ENCODE measurements at places on chromosomes 4 and X. TPM values are rescaled to one million over a fixed set of nuclear protein-coding genes. Genes with fewer than 3 reads are reported as not detected.

The OPN1MW gene
- not detected for total RNA-seq

The HTN1 gene
- total RNA-seq, result not detected

The CT47B1 gene
- not detected for total RNA-seq

The CNGA2 gene
- not detected for total RNA-seq

The IL13RA2 gene
- total RNA-seq, result 27.8 TPM

The TAF7L gene
- 1.1 TPM for total RNA-seq

The FREM3 gene
- under 0.01 TPM for total RNA-seq

The ARX gene
- total RNA-seq, result not detected

The TLR6 gene
- 5.4 TPM for total RNA-seq

The SRPK3 gene
- 0.44 TPM for total RNA-seq

The HPRT1 gene
- total RNA-seq, result 10.3 TPM

The NXF2B gene
- not detected for total RNA-seq

The MGAT4D gene
- total RNA-seq, result not detected

The SYN1 gene
- total RNA-seq, result 1.1 TPM

The NAA11 gene
- total RNA-seq, result 3.9 TPM

The CT45A2 gene
- not detected for total RNA-seq

The OTOP1 gene
- not detected for total RNA-seq

The BMP3 gene
- total RNA-seq, result 0.14 TPM

The PDE6B gene
- total RNA-seq, result not detected

The KDR gene
- total RNA-seq, result 5.7 TPM

The CLGN gene
- 2.7 TPM for total RNA-seq

The INTS6L gene
- 3.3 TPM for total RNA-seq

The SEPSECS gene
- total RNA-seq, result 5.7 TPM

The GSX2 gene
- total RNA-seq, result not detected

The ATG4A gene
- 15.2 TPM for total RNA-seq

The DCAF12L2 gene
- total RNA-seq, result not detected

The ELF4 gene
- total RNA-seq, result 24.2 TPM

The LIMCH1 gene
- 0.72 TPM for total RNA-seq

The RAP1GDS1 gene
- 38.3 TPM for total RNA-seq

The SH3TC1 gene
- total RNA-seq, result 49.4 TPM

The TCP11X2 gene
- not detected for total RNA-seq

The MAP7D2 gene
- 0.22 TPM for total RNA-seq

The POLN gene
- 1.1 TPM for total RNA-seq

The PCDH7 gene
- total RNA-seq, result 2.2 TPM

The SPANXN4 gene
- not detected for total RNA-seq

The PYURF gene
- total RNA-seq, result 53.5 TPM

All from placental pericyte (primary cell).